ENCODE measurements at places on chromosomes 7 and 10.

DNA sequence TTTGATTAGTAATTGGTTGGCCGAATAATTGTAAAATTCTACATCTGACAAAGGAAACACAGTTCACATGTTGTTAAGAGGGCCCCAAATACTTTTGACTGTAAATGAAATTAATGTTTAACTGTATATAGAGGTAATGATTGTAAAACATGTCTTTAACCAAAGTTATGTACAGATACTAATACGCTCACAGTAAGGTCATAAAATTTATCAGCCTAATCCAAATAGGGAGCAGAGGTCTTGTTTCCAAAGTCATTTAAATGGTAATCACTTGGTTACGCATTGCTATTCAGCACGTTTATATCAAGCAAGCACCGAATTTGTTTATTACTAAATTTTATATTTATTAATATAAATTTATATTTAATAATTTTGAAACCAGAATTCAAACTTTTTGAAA is 1.4 kb downstream of the PHYHIPL start:
- DNase-seq, result no peak

DNA sequence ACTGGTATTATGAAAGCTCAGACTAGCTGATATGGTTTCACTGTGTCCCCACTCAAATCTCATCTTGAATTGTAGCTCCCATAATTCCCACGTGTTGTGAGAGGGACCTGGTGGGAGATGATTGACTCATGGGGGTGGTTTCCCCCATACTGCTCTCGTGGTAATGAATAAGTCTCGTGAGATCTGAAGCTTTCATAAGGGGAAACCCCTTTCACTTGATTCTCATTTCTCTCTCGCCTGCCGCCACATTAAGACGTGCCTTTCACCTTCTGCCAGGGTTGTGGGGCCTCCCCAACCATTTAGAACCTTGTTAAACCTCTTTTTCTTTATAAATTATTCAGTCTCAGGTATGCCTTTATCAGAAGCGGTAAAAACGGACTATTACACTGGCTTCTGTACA is 40.3 kb downstream of the COL13A1 start:
- no peak for DNase-seq

DNA sequence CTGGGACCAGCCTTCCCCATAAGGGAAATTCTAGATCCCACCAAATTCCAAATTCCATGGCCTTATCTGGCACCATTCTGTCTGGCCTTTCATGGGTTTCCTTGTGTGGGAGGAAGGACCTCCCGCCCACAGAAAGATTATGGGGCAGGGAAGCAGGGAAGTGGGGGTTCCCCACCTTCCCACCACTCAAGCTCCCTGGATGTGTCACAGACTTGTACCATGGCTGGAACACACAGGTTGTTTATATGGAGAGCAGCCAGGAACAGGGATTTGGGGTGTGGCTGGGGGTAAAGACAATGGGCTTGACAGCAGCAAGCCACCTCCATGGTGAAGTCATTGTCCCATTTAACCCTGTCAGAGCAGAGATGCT is 18.3 kb downstream of the UNC5B start:
- DNase-seq, result no peak

DNA sequence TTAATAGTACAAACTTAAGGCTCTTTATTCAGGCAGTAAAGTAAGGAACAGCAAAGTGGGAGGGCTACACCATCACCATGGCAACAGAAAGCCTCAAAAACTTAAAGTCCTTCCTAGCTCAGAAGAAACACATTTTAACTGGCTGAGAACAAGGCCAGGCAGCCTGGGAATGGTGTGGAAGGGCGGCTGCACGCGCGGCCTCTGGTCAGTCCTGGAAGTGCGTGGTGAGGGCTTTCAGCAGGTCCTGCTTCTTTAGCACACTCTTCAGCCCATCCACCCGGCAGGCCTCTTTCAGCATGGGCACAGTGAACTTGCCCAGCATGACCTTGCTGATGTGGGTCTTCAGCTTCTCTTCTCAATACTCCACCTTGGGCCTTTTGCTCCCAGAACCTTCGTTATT is 133.0 kb downstream of the CYP26A1 start:
- no peak for DNase-seq

DNA sequence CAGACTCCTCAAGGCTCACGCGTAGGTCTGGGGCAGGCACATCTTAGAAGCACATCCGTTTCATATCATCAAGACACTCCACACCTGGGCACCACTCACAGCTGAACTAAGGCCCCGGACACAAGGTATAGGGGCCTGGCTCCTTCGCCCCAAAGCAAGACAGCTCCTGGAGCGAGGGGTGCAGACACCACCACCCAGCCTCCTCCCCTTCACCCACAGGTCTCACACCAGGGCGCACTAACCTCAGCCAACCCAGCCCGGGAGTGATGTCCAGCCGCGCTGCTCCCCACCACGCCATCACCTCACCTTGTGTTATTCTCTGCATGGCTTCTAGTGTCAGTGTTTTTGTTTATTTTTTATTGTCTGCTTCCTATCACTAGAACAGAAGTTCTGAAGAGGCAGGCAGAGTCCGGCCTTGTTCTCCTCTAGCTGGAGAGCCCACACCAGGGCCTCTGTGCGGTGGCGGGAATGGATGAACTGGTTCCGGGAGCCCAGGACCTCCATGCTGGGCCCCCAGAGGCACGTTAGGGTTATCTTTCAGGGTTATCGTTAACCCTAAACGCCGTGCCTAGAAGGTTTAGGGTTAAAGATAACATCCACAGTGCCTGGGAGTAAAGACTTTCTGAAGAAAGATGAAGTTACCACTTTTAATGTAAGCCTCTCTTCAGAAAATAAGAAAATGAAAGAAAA is 21.8 kb downstream of the BRI3 start:
- DNase-seq, result no peak

- no peak for DNase-seq
These were observed 97.1 kb downstream of the SH3PXD2A start for GRCh38 chr10:103758294-103758681.

Data from stimulated activated CD8-positive, alpha-beta memory T cell treated with anti-CD3 and anti-CD28 coated beads, Interleukin-4, amount 100 ng/mL, for 1 hour (primary cell).